ENCODE measurements at places on chromosomes 12 and 14.

GRCh38 chr14:85235868-85236267 is 294.1 kb upstream of the FLRT2 start:
- DNase-seq: no peak

DNA sequence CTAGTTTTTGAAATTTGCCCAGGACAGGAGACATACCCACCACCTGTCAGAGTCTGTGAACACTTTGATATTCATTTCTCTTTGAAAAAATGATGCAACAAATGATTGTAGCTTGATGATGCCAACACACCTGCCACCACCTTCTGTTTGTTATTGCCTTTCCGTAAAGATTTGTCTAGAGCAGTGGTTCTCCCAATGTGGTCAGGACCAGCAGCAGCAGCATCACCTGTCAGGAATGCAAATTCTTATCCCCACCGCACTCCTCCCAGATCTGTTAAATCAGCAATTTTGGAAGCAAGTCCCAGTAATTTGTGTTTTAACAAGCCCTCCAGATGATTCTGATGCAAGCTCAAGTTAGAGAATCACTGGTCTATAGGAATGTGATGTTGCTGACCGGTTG is 9.9 kb downstream of the CCDC175 start:
- no peak for DNase-seq

DNA sequence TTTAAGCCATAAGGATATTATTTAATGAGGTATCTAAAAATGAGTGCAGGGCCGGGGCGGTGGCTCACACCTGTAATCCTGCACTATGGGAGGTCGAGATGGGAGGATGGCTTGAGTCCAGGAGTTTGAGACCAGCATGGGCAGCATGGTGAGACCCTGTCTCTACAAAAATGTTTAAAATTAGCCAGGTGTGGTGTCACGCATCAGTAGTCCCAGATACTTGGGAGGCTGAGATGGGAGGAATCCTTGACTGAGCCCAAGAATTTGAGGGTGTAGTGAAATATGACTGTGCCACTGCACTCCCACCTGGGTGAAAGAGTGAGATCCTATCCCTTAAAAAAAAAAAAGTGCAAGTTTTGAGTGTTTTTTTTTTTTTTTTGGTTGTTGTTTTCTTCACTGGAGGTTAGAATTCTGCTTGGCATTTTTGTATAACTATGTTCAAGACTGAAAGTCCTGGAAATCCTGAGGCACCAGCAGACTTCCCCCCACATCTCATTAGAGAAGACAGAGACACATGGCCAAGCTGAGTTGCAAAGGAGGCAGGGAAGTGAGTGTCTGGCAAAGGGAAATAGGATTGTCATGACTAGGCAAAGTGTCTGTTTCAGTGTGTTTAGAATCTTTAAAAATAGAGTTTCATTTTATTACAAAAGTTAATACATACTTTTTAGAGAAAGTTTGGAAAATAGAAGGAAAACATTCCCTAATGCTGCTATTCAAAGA is 53.5 kb upstream of the DUSP6 start:
- no peak for DNase-seq

- DNase-seq: no peak
Measured at GRCh38 chr14:93906341-93907329, 20.5 kb upstream of the FAM181A start.

DNA sequence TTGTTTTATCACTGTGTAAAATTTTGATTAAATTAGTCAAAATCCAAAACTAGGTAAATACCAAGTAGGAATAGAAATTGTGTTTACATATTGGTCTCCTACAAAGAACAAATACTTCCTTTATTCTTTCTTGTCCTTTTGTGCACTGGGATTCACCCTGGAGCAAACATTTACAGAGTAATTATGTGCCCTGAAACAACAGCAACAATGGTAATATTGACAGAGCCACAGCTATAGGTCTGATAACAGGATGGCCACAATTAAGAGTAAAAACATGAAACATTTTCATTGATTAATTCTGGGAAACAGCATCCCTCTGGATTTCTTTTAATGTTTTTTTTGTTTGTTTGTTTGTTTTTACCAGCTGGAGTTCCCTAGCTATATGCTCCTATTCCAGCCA is 61.2 kb downstream of the SLC38A6 start:
- no peak for DNase-seq

GRCh38 chr12:32016680-32017482 is 57.7 kb downstream of the RESF1 start:
- DNase-seq: no peak

DNA sequence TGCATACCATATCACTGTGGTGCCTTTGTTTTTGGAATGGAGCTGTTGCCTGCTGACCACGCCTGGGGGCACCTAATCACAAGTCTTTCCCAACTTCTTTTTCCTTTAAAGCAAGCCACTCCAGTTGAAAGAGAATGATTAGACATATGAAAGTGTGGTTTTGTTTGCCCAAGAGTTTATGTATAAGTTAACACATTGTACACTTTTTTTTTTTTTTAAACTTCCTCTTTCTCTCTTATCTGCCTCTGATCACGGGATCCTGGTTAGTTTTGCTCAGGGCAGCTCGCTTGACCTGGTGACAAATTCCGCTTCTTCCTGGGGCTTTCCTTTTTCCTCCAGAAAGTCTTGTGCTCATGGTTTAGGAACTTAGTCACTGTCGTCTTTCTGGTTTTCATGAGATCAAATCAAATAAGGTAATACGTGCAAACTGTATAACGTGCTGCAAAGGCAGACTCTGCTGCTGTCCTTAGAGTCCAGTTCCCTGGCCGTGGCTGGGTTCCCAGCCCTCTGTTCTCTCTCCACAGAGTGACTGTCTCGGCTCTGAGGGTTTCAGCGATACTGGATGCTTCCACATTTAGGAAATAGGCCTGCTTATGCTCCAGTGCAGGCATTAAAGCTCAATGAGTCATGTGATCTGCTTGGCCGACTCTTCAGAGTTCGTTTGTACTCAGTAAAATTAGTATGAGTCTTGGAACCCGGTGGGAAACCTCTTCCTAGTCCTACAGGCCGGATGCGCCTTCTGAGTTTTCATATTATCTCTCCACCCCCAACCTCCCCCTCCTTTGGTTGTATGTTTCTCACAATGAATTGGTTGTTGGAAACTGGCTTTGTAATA is 15.2 kb downstream of the RASSF3 start:
- no peak for DNase-seq

GRCh38 chr12:87511371-87511770 is 517.8 kb downstream of the C12orf50 start:
- no peak for DNase-seq

GRCh38 chr12:105053116-105053572 is 31.1 kb downstream of the ALDH1L2 start:
- no peak for DNase-seq

- no peak for DNase-seq
Measured at GRCh38 chr12:53699678-53700025, 23.8 kb upstream of the ATP5MC2 start.

- DNase-seq: no peak
Measured at GRCh38 chr12:27521981-27522380, 2.0 kb upstream of the PPFIBP1 start.

GRCh38 chr14:59482541-59483331 is 1.5 kb downstream of the L3HYPDH start:
- no peak for DNase-seq

DNA sequence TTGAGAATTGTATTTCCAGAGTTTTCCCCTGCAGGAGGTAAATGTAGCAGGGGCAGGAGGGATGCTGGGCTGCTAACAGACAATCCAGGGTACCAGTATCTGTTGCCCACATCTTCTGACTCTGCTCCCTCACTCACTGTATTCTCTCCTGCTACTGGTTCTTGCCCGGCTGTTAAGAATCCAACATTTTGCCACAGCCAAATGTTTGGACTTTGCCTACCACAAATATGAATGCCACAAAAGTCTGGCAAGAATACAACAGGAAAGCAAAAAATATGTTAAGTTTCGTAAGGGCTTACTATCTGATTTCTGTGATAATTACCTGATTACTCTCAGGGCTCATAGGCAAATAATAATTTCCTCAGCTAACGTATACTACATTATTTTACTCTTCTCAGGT is 160.0 kb downstream of the BCAT1 start:
- no peak for DNase-seq

DNA sequence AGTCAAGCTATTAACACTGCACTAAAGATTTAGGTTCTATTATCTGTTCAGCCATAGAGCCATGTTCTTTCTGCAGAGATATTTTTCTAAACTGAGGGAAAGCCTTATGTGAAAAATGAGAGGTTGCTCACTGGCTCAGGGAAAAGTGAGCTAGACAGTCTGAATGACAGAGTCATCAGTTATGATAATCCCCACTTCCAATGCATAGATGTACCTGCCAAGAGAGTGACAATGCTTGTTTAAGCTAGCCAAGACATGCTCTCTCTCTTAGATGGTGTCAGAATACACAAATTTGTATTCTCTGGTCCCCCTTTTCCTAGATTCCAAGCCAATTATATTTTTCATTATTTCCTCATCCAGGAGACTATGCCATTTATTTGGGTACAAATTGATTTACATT is 176.9 kb upstream of the FRMD6 start:
- DNase-seq: no peak

GRCh38 chr12:38391007-38391406 is 74.4 kb downstream of the ALG10B start:
- DNase-seq: no peak

DNA sequence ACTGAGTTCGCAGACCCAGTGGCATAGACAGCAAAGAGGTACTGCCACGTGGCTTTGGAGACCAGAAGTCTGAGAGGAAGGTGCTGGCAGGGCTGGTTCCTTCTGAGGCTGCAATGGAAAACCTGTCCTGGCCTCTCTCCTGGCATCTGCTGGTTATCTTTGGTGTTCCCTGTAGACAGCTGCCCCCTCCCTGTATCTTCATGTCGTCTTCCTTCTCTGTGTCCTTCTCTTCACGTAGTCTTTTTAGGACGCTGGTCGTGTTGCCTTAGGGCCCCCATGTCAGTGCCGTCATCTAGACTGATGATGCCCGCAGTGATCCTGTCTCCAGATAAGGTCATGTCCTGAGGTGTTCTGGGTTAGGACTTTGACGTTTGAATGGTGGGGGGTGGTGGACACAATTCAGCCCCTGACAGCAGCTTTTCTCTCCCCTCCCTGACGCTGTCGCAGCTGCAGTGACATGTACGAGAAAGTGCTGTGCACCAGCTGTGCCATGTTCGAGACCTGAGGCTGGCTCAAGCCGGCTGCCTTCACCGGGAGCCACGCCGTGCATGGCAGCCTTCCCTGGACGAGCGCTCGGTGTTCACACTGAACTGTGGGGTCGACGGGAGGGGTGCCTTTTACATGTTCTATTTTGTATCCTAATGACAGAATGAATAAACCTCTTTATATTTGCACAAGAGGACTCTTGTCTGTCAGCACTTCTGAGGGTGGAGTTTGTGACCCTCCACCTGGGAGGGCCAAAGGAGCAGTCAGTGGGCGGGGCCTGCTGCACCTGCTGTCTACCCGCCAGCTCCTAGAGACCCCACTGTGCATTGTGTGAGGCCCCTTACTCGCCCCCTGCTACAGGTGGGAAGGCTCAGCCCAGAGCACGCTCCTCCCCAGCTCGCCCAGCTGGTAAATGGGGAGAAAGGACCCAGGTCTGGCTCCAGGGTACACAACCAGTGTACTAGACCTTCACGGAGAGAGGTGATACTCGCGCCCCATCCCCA is 6.3 kb downstream of the SIVA1 start:
- DNase-seq: no peak

DNA sequence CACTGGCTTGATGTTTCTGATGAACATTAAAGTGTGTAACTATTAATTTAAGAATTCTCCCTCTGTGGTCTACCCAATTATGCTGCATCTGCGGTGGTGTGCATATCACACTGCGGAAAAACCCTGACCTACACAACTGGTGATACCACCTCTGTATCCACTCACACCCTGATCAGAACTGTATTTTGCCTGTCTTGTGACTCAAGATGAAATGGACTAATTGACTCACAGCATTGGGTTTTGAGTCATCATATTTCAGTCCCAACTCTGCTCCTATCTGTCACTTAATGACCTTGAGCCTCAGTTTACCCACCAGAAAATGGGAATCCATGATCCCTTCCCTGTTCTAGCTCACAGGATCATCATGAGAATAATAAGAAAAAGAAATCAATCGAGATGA is 65.6 kb downstream of the NUAK1 start:
- no peak for DNase-seq

DNA sequence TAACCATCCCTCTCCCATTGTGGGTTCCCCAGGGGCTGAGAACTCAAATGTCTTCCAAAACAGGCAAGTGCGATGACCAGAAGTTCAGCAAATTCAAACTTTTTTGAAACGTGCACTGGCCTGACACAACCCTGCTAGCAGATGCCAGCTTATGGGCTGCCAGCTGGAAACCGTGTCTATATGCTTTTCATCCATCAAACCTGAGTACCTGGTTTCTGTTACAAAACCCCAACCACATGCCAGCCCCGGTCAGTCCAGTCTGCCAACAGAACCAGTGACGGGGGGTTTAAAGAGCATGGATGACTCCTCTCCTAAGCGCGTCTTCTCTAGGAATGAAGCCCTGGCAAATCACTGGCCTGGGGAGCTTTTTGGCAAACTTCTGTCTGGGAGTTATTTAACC is 189.7 kb downstream of the TTC7B start:
- DNase-seq: no peak

DNA sequence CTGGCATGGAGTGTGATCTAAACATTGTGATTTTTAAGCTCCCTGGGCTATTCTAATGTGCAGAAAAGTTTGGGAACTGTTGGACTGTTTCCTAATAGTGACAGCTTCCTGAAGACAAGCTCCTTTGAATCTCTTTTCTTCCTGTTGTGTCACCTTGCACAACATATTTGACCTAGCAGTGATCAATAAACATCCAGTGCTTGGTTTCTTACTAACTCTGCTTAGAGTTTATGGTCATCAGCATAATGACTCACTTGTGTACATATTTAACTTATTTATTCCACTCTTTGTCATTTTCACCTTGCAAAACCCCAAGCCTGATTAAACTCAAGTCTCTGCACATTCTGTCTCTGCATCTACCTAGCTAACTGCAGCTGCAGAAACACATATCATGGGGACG is 27.3 kb upstream of the TBC1D30 start:
- DNase-seq: no peak

- DNase-seq: no peak
Measured at GRCh38 chr12:119204131-119204530, 25.4 kb downstream of the HSPB8 start.

GRCh38 chr12:57630891-57631433 is 2.0 kb downstream of the B4GALNT1 start:
- no peak for DNase-seq

GRCh38 chr14:51370758-51371386 is 130.8 kb downstream of the TMX1 start:
- no peak for DNase-seq

DNA sequence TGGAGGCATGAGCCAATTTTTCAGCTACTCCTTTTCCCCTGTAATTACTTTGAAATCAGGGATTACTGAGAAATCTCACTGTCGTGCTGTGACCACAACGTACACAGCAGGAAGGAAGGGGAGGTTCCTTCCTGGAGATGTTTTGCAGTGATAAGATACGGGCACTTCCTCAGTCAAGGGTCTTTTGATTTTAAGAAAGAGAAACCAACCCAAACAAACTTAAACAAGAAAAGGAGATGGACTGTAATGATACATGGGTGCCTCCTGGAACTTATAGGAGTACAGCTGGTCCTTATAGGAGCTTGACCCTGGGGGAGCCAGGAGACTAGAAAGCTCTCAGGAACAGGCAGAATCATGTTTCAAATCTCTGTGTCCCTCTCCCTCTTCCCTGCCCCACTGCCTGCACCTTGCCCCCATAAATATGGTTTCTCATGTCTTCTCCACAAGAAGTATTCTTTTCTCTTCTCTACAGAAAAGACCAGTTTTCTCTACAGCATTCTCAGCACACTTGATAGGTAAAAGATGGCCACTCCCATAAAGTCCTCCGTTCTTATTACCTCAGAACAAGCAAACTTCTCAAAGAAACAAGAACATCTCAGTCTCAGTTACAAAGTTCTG is 281.1 kb upstream of the AMIGO2 start:
- DNase-seq: no peak
